ENCODE measurements at places on chromosomes 12 and 14.

DNA sequence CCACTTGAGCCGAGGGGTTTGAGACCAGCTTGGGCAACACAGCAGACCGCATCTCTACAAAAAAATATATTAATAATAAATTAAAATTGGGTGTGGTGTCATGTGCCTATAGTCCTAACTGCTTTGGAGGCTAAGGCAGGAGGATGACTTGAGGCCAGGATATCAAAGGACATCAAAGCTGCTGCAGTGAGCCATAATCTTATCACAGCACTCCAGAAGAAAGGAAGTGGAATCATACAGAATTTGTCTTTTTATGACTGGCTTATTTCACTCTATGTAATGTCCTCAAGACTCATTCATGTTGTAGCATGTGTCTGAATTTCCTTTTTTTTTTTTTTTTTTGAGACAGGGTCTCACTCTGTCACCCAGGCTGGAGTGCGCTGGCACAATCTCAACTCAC is 43.9 kb upstream of the NUDT4 start:
- H3K36me3 ChIP-seq = no peaks in the 10 kb centered on the region
- peaks cover 9% of the 10 kb centered on the region for H3K4me1 ChIP-seq
- no peaks in the 10 kb centered on the region for H3K27me3 ChIP-seq
- no peak for DNase-seq
- H3K27ac ChIP-seq = no peak overlapping the region

- peaks cover 4% of the 10 kb centered on the region for H3K4me1 ChIP-seq
- no peaks in the 10 kb centered on the region for H3K36me3 ChIP-seq
- H3K4me3 ChIP-seq = no peak overlapping the region
- no peak overlapping the region for H3K27ac ChIP-seq
Measured at GRCh38 chr12:27437839-27438238, 8.7 kb upstream of the SMCO2 start.

- no peak overlapping the region for H3K4me3 ChIP-seq
- DNase-seq = no peak
- H3K27me3 ChIP-seq = peaks cover 7% of the 10 kb centered on the region
- H3K27ac ChIP-seq = no peak overlapping the region
- no peaks in the 10 kb centered on the region for H3K4me1 ChIP-seq
Measured at GRCh38 chr12:129063600-129063999, 210.3 kb downstream of the GLT1D1 start.

- H3K36me3 ChIP-seq = peaks cover 5% of the 10 kb centered on the region
- peak overlapping the region; percentile 23 for H3K27ac ChIP-seq
- H3K27me3 ChIP-seq = no peaks in the 10 kb centered on the region
- H3K4me1 ChIP-seq = peaks cover 18% of the 10 kb centered on the region
Measured at GRCh38 chr14:23481979-23482822, 12.7 kb downstream of the NGDN start.

- H3K36me3 ChIP-seq = peaks cover 4% of the 10 kb centered on the region
- peak; percentile 61 for DNase-seq
- H3K27me3 ChIP-seq = no peaks in the 10 kb centered on the region
- peak overlapping the region; percentile 97 for H3K4me3 ChIP-seq
- peak overlapping the region; percentile 98 for H3K27ac ChIP-seq
Measured at GRCh38 chr12:55829967-55830600, 697 bp upstream of the DNAJC14 start.

GRCh38 chr12:13591488-13591887 is 389.9 kb downstream of the GRIN2B start:
- no peak overlapping the region for H3K4me3 ChIP-seq
- H3K4me1 ChIP-seq = peaks cover 11% of the 10 kb centered on the region
- no peak for DNase-seq
- H3K27ac ChIP-seq = no peak overlapping the region
- no peaks in the 10 kb centered on the region for H3K36me3 ChIP-seq

DNA sequence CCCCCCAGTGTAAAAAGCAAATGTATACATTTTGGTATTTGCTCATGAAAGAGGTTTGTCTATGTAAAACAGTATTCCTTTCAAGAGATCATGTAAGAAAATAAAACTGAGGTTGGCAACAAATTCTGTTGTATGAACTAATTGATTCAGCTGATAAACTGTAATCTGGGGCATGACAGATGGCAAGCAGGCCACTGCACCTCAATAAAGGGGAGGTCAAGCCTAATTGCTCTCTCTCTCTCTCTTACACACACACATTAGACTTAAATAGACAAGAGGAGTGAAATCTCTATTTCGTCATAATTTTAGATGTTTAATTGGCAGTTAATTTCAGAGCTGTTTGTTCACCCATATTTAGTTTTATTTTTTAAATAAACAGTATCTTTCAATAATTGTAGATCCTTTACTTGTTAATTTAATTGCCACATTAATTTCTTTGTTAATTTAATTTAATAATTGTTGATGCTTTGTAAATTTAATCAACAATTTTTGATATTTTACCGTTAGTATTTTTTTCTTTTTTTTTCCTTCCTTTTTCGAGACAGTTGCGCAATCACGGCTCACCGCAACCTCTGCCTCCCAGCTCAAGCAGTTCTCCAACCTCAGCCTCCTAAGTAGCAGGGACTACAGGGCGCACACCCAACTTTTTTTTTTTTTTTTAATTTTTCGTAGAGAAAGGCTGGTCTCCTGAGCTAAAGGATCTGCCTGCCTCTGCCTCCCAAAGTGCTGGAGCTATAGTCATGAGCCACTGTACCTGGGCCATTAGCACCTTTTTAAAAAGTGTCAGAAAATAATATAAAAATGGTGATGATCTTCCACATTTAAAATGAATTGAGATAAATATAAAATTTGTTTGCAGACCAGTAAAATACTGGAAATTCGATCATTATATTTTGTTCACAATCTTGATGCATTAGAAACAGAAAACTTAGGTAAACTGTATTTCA is 577.7 kb downstream of the SLC16A7 start:
- no peaks in the 10 kb centered on the region for H3K27me3 ChIP-seq
- H3K4me1 ChIP-seq = no peaks in the 10 kb centered on the region
- no peak overlapping the region for H3K27ac ChIP-seq
- H3K4me3 ChIP-seq = no peak overlapping the region
- H3K36me3 ChIP-seq = no peaks in the 10 kb centered on the region

- no peaks in the 10 kb centered on the region for H3K36me3 ChIP-seq
- H3K4me1 ChIP-seq = peaks cover 12% of the 10 kb centered on the region
- no peak overlapping the region for H3K27ac ChIP-seq
- no peak for DNase-seq
Measured at GRCh38 chr12:1794440-1795090, 25.8 kb upstream of the LRTM2 start.

DNA sequence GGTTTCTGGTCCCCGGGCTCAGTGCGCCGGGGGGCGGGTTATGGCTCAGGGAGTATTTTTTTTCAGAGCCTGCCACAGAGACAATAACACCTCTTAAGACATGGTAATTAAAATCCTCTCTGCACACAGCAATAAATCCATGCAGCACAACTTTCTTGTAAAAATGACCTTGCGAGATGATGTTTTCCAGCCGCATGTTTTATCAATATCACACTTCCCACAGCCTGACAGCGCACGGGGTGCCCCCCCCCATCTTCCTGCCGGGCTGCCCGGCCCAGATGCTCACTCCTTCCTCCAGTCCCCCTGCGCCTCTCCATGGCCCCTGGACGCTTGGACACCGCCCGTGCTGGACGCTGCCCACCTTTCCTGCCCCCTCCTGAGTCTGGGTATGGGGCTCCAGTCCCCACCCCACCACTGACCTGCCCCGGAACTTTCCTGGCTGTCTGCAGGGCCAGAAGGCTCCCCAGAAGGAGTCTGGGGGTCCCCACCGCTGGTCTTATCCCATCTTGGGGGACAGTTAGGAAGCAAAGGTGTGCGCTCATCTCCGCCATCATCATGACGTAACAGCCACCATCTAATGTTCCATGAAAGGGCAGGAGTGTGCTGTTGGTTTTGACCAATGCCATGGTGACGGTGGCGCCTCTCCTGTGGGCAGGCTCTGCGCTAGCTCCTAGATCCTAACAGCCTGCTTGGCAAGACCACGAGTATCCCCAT is 182.9 kb downstream of the KIF26A start:
- H3K4me1 ChIP-seq = peaks cover 2% of the 10 kb centered on the region
- H3K4me3 ChIP-seq = no peak overlapping the region
- no peak overlapping the region for H3K27ac ChIP-seq
- peaks cover 10% of the 10 kb centered on the region for H3K27me3 ChIP-seq

GRCh38 chr14:39211109-39211741 is 22.5 kb upstream of the MIA2 start:
- H3K4me1 ChIP-seq = no peaks in the 10 kb centered on the region
- H3K27me3 ChIP-seq = no peaks in the 10 kb centered on the region
- DNase-seq = no peak
- no peak overlapping the region for H3K4me3 ChIP-seq
- no peak overlapping the region for H3K27ac ChIP-seq

- H3K27me3 ChIP-seq = no peaks in the 10 kb centered on the region
- DNase-seq = no peak
Measured at GRCh38 chr12:90013409-90013808, 304.8 kb upstream of the ATP2B1 start.

GRCh38 chr12:118033902-118034301 is 17.4 kb downstream of the RFC5 start:
- H3K4me1 ChIP-seq = peaks cover 21% of the 10 kb centered on the region
- DNase-seq = no peak
- peak overlapping the region; percentile 90 for H3K27ac ChIP-seq
- no peaks in the 10 kb centered on the region for H3K27me3 ChIP-seq

GRCh38 chr12:80627782-80628181 is 79.7 kb upstream of the MYF6 start:
- DNase-seq = no peak
- H3K27ac ChIP-seq = no peak overlapping the region
- H3K36me3 ChIP-seq = no peaks in the 10 kb centered on the region
- no peak overlapping the region for H3K4me3 ChIP-seq
- no peaks in the 10 kb centered on the region for H3K4me1 ChIP-seq
- H3K27me3 ChIP-seq = no peaks in the 10 kb centered on the region

DNA sequence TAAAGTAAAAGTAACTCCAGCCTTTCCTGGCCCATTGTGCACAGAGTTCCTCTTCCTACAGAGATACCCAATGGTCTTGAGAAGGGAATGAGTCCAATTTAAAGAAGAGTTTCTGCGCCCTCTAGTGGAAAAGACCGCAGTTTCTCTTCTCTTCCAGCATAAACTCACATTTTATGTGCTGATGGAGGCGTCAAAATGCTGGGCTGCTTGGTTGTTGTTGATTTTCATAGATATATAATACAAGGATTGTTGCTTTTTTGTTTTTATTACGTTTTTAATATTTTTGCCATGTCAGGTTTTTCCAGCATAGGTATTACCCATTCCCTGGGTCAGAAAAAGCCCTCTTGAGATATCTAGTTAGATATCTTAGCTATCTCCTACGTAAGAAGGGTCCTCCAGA is 356.9 kb upstream of the STXBP6 start:
- no peak overlapping the region for H3K4me3 ChIP-seq
- no peak overlapping the region for H3K27ac ChIP-seq
- no peaks in the 10 kb centered on the region for H3K4me1 ChIP-seq
- H3K36me3 ChIP-seq = no peaks in the 10 kb centered on the region

GRCh38 chr12:55226523-55226922 is 5.7 kb downstream of the OR10A7 start:
- no peak overlapping the region for H3K4me3 ChIP-seq
- H3K4me1 ChIP-seq = no peaks in the 10 kb centered on the region
- no peaks in the 10 kb centered on the region for H3K36me3 ChIP-seq
- no peak overlapping the region for H3K27ac ChIP-seq
- H3K27me3 ChIP-seq = peaks cover 13% of the 10 kb centered on the region
- no peak for DNase-seq

GRCh38 chr14:104886690-104887622 is 21.9 kb downstream of the CEP170B start:
- H3K36me3 ChIP-seq = peaks cover 3% of the 10 kb centered on the region
- no peak overlapping the region for H3K4me3 ChIP-seq
- no peaks in the 10 kb centered on the region for H3K27me3 ChIP-seq
- no peak overlapping the region for H3K27ac ChIP-seq
- peak; percentile 20 for DNase-seq

DNA sequence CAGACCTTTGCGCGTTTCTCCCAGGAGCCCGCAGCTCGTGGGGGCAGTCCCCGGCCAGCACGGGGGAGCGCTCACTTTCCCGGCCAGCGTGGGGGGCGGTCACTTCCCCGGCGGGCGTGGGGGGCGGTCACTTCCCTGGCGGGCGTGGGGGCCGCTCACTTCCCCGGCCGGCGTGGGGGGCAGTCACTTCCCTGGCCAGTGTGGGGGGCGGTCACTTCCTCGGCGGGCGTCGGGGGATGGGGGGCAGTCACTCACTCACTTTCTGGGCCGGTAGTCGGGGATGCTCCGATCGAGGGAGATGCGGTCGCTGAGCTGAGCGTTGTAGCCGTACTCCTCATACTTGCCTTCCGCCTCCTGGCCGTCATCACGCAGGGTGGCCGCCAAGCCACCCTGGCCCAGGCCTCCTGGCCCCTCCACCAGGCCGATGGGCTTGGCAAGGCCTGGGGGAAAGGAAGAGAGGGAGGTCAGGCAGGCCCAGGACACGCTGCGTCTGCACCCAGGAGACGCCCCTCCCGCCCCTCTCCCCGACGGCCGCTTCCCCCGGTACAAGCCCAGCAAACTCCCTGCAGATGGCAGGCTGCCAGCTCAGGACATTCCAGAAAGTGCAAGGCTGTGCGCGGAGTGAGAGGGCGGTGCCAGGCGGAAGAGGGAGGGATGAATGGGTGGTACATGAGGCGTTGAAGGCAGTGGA is 43.3 kb downstream of the GALNT9 start:
- peaks cover 15% of the 10 kb centered on the region for H3K4me1 ChIP-seq
- H3K36me3 ChIP-seq = no peaks in the 10 kb centered on the region
- peak; percentile 88 for DNase-seq
- peaks cover 71% of the 10 kb centered on the region for H3K27me3 ChIP-seq
- H3K27ac ChIP-seq = no peak overlapping the region

GRCh38 chr14:42421377-42422078 is 814.9 kb downstream of the LRFN5 start:
- no peak overlapping the region for H3K27ac ChIP-seq
- no peaks in the 10 kb centered on the region for H3K27me3 ChIP-seq
- no peak overlapping the region for H3K4me3 ChIP-seq
- peaks cover 4% of the 10 kb centered on the region for H3K4me1 ChIP-seq

GRCh38 chr12:28568118-28568517 is 377.9 kb downstream of the CCDC91 start:
- no peak for DNase-seq
- H3K27ac ChIP-seq = no peak overlapping the region
- no peak overlapping the region for H3K4me3 ChIP-seq
- peaks cover 30% of the 10 kb centered on the region for H3K4me1 ChIP-seq
- no peaks in the 10 kb centered on the region for H3K27me3 ChIP-seq

GRCh38 chr12:28247806-28248205 is 57.5 kb downstream of the CCDC91 start:
- H3K4me3 ChIP-seq = no peak overlapping the region
- peaks cover 13% of the 10 kb centered on the region for H3K4me1 ChIP-seq

DNA sequence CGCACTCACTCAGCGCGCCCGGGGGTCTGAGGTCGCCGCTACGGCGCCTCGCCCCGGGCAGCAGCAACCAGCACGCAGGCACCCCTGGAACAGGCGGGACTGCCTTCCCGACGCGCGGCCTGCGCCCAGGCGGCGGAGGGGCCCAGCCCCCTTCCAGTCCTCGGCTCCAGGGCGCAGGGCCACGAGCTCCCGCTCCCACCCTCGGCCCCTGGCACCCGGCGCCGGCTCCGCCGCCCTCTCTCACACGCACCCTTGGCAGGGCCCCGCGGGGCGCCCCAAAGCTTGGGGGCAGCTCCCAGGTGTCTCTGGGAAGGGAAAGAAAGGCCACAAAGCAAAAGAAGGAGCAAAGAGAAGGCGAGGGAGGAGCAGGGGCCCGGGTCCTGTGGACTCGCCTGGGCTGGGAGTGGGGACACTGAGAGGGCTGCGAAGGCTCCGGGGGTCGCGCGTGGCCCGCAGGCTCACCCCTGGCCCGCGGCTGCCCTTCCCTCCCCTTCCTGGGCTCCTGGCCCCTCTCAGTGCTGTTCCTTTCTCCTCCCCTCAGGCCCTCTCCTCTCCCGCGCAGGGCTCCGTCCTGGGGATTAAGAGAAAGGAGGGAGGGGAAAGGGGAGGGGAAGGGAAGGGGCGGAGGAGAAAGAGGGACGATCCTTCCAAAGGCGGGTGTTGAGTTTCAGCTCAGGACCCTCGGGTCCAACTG is 907 bp upstream of the EFS start:
- H3K27ac ChIP-seq = peak overlapping the region; percentile 94
- H3K4me1 ChIP-seq = peaks cover 34% of the 10 kb centered on the region
- H3K36me3 ChIP-seq = peaks cover 2% of the 10 kb centered on the region
- peak overlapping the region; percentile 68 for H3K4me3 ChIP-seq
- DNase-seq = no peak

Measured in mesothelial cell of epicardium (in vitro differentiated cells).